ENCODE measurements at places on chromosomes 13 and 19.

DNA sequence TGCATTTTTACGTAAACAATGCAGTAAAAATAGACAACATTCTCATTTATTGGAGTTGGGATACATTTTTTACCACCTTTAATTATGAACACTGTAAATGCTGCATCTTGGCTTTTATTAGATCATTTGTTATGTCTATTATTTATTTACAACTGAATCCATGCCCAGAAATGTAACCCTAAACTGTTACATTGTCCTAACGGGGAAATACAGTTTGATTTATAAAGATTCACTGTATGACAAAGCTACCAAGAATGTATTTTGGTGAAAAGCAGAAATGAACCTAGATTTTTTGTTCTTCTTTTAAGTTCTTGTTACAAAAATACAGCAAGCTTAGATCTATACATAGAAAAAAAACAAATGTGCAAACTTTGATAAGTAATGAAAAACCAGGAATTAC lies 1.1 kb downstream of the METTL21C start:
- no peak for DNase-seq

GRCh38 chr13:103039183-103039582 lies 27.0 kb downstream of the SLC10A2 start:
- DNase-seq, result no peak

DNA sequence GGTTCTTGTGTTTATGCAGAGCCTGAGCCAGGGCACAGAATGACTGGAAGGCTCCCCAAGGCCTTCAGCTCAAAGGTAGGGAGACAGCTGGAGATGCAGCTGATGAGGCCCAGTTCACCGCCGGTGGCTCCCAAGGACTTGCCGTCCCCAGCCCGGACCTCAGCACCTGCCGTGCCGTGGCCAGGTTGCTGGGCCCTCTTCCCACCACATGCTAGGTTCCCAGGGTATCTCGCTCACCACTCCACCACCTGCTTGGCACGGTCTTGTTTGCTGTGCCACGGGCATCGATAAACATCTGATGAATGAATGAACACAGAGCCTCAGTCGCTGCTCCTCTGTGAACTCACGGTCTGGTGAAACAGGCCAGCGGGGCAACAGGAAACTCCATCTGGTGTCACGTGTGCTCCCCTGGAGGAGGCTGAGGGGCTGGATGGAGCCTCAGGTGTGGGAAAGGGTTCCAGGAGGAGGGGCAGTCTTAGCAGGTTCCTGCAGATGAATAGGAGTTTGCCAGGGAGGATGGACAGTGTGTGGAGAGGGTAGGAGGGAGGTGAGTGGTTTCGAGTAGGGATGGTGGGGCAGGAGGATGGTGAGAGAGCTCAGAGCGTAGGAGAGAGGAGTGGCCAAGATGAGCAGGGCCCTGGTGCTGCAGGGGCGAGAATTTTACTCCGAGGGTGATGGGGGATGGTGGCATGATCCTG lies 3.6 kb upstream of the KLK14 start:
- DNase-seq, result no peak

GRCh38 chr19:35592226-35592625 lies 6.3 kb downstream of the PMIS2 start:
- DNase-seq, result no peak

- no peak for DNase-seq
These were observed 15.3 kb downstream of the TMEM38A start for GRCh38 chr19:16676101-16676798.

- DNase-seq, result no peak
These were observed 133.4 kb downstream of the LACC1 start for GRCh38 chr13:44012910-44013757.

DNA sequence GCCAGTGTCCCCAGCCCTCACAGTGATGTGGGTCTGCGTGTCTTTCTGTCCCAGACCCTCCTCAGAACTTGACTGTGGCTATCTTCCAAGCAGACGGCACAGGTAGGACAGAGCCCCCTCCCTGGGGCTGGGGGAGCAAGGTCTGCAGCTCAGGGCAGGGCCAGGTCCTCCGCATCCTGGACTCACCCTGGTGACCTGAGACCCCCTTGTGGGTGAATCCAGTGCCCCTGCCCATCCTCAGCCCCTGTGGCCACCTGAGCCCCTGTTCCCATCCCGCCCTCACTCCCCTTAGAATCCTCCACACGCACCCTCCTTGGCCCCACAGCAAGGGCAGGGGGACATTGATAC lies 39.0 kb upstream of the CD33 start:
- DNase-seq, result no peak

- DNase-seq, result no peak
These were observed 207.4 kb upstream of the RFC3 start for GRCh38 chr13:33610438-33611120.

All from cortex of kidney (tissue), 1 donor.